ENCODE measurements at places on chromosomes 5 and 9.

GRCh38 chr5:159098603-159099436 is 896 bp downstream of the EBF1 start:
- DNase-seq: no peak

DNA sequence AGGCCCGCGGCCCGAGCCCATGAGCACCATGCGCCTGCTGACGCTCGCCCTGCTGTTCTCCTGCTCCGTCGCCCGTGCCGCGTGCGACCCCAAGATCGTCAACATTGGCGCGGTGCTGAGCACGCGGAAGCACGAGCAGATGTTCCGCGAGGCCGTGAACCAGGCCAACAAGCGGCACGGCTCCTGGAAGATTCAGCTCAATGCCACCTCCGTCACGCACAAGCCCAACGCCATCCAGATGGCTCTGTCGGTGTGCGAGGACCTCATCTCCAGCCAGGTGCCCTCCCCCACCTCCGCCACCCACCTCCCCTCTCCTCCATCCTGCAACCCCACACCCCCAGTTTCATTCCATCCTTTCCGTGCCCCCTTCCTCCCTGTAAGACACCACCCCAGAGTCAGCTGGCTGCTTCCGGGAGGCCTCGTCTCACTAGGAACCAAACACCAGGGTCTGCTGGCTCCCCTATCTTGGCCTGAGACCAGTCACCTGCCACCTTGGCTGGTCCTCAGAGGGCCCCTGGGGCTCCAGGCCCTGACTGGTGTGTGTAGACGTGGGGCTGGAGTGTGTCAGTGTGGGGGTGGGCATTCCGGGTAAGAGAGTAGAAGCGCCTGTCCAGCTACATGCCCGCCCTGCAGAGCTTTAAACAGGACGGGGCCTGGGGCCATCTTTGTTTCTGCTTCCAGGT is 655 bp downstream of the GRIN1 start:
- no peak for DNase-seq

DNA sequence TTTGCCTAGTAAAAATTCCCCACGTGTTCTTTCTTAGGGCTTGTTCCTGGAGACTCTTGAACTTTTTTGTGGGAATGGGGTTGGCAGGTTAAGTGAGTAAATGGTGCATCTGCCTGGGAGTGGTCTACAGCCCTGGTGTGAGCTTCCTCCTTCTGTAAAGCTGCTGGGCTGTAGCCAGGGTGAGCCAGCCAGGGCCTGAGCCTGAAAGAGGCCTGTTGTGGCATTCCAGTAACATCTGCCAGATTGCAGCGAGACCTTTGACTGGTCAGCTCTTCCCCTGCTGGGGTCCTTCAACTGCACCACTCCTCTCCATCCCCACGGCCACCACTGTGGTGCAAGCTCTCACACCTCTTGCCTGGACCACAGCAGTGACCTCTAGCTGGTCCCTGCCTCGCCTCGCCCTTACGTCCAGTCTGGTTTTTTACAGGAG is 47.5 kb downstream of the SLC22A5 start:
- no peak for DNase-seq

DNA sequence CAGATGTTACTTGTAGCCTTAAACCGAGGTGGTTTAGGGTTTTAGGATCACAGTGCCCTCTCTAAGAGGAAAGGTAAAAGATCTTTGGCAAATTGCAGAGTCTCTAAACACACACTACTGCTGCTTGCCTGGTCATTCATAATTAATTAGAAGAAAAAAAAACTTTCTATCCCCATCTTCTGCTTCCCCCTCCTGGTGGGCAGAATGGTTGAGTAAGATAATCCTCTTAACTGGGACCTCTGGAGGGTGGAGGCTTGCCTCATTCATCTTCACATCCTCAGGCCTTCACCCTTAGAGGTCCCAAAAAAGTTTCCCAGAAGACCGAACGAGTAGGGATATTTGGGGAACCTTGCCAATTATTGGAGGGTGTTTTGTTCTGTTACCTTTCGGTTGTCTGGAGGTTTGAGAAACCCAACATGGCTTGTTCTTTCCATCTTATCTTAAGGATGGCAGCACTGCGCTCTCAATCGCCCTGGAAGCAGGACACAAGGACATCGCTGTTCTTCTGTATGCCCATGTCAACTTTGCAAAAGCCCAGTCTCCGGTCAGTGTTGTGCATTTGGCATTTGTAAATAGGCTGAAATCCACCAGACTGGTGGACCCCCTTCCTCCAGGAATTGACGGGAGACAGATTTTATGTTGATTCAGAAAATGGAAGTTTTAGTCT is 97.3 kb upstream of the DMRT1 start:
- no peak for DNase-seq

DNA sequence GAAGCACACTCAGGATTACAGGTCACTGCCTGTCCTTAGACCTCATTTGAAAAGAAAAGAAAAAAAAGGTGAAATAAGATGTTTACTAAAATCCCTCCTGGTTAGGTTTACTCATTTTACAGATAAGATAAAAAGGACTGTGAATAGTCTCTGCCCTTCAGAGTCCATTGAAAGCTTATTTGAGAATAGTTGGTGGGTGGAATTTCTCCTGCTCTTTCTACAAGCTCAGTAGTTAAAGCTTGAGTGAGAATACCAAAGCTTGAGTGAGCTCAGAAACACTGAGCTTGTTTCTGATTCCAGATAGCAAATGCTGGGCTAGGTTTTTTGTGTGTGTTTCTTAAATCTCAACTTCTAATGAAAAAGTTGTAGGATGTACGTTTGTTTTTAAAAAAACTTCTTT is 106.7 kb downstream of the SLF1 start:
- no peak for DNase-seq

DNA sequence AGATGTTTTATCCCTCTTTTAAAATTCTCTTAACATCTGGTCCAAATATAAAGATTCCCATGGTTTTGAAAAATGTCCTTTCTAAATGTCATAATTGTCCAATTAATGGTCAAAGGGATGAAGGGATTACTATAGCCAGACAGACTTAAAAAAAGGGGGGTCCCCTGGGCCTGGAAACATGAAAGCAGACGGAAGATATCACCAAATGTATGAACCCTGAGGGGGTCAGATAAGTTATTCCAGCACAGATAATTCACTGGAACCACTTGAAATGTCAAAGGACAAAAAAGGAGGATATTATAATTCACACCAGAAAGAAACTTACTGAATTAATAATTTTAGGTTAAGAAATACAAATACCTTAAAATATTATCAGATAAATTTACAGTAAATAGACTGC is 155.8 kb downstream of the SEMA5A start:
- DNase-seq: no peak

GRCh38 chr5:84228266-84228665 is 156.4 kb downstream of the EDIL3 start:
- no peak for DNase-seq

DNA sequence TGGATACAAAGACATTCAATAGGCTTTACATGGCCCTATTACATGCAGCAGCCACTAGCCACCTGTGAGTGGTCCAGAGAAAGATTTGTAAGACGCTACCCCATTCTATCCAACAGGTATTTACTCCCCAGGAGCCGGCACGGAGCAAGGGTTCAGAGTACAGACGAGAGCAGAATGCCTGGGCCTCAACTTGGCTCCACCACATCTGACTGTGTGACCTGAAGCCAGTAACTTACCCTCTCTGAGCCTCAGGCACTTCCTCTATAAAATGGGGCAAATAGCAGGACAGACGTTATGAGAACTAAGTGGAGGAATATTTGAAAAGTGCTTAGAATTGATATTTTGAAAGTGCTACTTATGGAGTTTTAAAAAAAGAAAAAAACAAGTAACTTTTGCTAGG is 100.0 kb downstream of the TLE1 start:
- DNase-seq: no peak

DNA sequence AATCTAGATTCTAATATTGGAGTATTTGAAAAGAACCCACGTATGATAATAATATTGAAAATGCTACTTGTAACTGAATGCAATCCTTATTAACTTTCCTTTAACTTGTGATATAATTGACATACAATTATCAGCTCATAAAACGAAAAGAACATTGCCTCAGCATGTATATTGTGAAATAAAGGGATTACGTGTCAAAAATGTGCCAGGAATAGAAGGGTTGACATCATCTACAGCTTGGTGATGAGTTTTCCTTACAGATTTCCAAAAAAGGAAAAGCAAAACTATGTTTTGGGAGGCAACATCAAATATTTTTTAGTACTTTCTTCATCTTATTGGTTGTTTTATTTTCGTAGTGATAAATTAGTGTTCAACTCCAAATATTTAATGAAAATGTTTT is 266.0 kb upstream of the PTGER4 start:
- no peak for DNase-seq

- DNase-seq: no peak
Measured at GRCh38 chr5:77133061-77133758, 46.1 kb upstream of the ZBED3 start.

GRCh38 chr5:77842243-77842642 is 66.1 kb upstream of the TBCA start:
- no peak for DNase-seq

DNA sequence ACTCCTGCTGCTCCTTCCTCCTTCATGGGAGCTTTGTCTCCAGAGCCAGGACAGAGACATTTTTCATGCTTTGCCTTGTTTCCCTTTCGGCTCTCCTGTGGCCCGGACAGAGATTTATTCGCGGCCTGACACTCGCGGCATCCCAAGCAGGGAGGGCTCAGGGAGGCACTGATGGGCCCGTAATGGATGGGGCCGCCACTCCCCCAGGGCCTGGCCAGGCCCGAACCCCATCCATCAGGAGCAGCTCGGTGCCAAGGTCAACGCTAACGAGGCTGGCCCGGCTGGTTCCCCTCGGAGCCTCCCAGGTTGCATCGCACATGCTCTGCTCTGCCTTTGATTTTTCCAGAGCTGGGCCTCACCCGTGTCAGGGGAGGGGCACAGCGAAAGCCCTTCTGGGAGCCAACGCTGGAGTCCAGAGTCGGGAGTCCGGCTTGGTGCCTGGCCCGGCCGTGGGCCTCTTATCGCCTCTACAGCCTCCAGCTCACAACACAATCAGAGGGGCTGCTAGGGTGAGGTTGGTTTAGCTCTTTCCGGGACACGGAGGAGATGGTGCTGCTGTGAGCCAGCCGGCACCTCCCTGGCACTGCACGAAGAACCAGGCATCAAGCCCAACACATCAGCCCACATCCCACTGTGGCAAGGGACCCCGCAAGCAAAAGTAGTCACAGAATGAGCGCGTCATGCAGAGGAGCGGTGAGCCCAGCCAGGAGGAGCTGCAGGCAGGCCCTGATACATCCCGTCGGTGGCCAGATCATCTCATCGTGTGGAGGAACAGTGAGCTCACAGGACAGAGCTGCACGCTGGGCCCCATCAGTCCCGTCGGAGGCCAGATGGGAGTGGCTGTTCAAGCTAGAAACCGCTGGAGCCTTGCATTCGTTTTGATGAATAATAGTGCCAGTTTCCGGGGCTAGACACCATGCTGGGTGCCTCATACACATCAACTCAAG is 72.2 kb upstream of the BARHL1 start:
- DNase-seq: no peak

DNA sequence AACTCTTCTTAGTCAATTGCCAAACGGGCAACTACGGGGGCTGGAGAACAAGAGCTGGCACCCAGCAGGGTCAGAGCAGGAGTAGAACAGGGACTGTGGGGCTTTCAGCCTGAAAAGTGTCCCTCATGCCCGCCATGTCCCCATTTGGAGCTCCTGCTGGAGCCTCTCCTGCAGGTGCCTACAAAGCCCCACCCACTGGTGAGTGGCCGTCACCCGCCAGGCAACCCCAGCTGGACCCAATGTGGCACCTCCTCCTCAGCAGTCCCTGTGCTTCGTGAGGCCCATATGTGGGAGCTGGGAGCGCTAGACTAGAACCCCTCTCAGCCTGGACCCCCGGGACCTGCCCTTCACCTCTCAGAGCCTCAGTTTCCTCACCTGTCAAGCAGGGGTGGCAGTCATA is 40.9 kb downstream of the VAV2 start:
- DNase-seq: no peak

- DNase-seq: no peak
Measured at GRCh38 chr5:88474574-88474973, 205.9 kb upstream of the TMEM161B start.

GRCh38 chr5:152593388-152593787 is 188.3 kb upstream of the NMUR2 start:
- no peak for DNase-seq

GRCh38 chr5:170638454-170639220 is 134.8 kb downstream of the KCNIP1 start:
- DNase-seq: no peak

DNA sequence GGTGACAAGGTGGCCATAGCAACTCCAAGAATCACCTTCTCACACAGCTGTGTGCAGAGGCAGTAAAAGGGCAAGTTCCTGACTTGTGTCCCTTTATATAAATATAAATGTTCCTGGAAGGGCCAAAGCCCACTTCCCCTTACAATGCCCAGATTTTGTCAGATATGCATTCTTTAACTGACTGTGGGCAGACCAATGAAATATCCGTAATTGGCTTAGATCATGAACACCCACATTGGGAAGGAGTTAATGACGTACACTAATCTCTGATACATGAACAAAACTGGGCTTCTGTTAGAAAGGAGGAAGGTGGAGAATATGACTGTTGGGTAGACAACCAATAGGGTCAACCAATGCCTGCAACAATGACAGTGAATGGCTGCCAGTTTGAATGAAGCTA is 397.2 kb upstream of the CLINT1 start:
- no peak for DNase-seq

DNA sequence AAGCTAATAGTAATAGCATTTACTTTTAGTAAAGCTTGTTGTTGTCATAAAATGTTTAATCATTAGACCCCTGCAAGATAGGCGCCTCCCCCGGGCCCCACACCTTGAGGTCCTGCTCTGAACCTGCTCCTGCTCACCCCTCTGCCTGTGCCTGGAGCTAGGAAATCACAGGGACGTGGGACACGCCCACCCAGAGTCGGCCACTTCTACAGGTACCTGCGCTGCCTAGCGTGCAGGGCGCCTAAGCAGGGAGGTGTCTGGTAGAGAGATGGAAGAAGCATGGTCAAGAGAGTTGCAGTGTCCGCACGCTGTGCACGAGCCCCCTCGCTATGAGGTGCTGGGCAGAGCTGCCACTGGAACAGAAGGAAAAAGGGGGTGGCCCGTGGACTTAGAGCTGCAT is 52.6 kb downstream of the HINT1 start:
- DNase-seq: no peak
